ENCODE measurements at places on chromosomes 13 and 19.

DNA sequence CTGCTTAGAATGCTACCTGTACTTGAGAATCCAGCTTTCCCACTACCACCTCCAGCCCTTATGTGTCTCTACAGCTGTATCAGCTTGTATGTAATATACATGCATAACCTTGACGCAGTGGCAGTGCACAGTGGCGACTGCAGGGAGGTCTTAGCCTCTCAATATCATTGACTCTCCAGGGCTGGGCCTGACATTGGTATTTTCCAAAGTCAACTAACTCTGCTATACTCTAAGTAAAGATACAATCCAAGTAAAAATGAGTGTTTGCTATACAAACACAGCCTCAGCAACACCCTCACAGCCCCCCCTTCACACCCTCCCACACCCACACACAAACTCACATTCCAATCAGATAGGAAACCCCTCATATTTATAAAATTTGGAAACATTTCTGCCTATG, 6.7 kb upstream of the UBL3 start:
- no peak for DNase-seq

DNA sequence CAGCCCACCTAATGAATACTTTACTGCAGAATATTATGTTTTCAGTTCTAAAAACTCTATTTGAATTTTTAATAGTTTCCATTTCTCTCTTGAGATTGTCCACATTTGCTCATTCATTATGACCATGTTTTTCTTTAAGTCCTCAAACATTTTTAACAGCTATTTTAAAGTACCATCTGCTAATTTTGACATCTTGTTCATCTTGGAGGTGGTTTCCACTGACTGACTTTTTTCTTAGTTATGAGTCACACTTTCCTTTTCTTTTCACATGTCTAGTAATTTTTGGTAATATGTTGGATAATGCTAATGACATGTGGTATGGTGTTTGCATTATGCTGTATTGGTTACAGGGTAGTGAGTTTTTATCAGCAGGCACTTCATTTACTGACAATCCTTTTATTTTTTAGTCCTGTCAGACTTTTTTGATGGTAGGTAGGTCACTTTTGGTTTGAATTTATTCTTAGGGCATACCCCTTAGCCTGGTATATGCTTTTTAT, 15.4 kb upstream of the ESD start:
- no peak for DNase-seq

- no peak for DNase-seq
Measured at GRCh38 chr19:31804668-31805067, 455.4 kb upstream of the TSHZ3 start.

DNA sequence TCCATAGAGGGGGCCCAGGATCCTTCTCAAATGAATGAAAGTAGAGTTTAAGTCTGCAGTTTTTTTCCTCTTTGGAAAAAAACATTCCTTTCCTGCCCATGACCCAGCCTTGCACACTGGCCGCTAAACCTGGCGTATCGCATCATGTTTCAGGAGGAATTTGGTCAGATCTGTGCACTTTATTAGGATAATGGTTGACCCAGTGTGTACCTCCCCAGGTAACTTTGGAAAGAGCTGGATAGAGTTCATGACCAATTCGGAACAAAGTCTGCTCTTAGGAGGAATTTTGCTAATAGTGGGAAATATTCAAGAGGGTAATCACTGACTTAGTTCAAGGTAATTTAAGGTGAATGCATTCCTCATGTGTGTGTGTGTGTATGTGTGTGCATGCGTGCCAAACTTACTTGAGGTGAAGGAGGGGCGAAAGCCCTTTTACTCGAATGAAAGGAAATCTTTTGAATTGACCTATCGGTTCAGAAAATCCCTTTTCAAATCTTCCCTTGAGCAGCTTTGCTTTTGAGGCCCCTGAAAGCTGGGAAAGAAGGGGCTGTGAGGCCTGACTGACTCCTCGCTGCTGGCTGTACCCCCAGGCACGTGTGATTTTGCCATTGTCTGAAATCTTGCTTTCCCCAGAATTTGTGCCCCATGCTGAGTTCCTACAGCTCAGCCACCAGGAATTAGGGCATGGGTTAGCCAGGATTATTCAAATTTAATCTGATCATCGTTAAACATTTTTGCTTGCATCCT, 46.3 kb downstream of the SIPA1L3 start:
- peak; percentile 62 for DNase-seq

DNA sequence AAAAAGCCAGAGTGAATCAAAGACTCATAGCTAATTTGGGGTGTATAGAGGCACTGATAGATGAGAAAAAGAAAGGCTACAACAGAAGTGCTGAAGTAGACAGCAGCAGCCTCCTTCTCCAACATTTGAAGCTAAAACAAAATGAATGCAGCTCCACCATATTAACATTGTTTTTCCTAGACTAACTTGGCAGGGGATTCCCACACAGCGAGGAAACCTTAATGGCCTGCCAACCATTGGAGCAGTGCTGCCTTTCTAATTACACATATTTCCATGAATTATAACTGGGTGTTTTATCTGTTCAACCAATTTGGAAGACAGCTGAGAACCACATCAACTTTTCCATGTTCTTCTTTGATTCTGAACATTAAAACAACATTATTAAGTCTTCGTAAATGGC, 478.6 kb downstream of the LIG4 start:
- DNase-seq = no peak

- DNase-seq = no peak
Measured at GRCh38 chr19:29860492-29860891, 48.7 kb downstream of the CCNE1 start.

DNA sequence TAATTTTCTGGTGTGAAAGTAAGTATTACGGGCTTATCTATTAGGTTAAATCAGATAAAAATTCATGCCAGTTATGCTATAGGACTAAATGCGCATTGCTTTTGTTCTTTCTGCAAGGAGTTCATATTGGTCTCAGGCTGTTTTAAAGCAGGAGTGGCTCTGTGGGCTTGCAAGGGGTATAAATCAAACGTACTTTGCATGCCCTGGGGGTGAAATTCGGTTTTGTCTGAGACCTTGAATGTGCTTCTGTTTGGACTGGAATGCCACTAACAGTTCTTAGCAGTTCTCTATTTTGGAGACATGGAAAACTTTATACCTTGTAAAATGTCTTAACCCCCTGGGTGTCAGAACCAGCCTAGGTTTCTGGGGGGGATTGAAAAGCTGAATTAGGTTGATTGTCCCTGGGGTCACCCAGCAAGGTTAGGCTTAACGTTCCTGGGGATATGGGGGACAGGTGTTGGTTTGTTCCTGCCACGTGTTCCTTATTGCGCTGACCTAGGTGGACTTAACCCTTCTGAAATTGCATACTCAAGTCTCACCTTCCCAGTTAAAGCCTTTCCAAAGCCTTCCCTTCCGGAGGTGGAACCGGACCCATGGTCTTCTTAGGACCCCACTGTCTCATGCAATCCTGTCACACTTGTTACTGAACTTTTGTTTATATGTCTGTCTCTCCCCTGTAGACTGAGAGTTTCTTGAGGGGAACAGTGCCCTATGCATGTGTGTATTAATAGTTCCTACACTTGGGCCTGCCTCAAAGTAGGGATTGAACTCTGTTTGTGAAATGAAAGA, 182.2 kb downstream of the LMO7 start:
- DNase-seq = no peak

GRCh38 chr13:25432691-25433090, 60.9 kb downstream of the ATP8A2 start:
- no peak for DNase-seq

- DNase-seq = no peak
Measured at GRCh38 chr13:83100237-83100636, 782.0 kb downstream of the SLITRK1 start.

GRCh38 chr19:38055010-38055409, 148.0 kb downstream of the SIPA1L3 start:
- DNase-seq = no peak

DNA sequence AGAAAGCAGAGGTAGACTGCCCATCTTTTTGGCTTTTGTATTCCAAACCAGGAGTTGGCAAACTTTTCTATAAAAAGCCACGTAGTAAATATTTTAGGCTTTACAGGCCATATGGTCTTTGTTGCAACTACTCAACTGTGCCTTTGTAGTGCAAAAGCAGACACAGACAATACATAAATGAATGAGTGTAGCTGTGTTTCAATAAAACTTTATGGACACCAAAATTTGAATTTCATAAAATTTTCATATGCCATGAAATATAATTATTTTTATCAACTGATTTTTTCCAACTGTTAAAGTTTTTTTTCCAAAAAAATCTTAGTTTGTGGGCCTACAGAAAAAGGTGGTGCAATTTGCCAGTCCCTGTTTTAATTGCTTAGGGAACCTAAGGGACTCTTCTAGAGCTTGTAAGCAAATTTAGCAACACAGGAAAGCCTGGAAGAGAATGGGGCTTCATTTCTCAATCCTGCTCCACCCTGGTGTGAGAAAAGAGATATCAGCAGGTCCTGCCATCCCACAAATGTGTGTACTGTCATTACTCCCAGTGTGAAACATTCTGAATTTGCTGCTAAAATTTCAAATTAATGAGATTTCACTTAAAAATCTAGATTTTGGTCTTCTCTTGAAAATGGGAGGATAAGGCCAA, 194.2 kb downstream of the RGCC start:
- DNase-seq = no peak

- DNase-seq = no peak
Measured at GRCh38 chr13:96033220-96034015, 19.8 kb downstream of the UGGT2 start.

GRCh38 chr19:57900311-57900710, 11.5 kb upstream of the ZNF814 start:
- no peak for DNase-seq

DNA sequence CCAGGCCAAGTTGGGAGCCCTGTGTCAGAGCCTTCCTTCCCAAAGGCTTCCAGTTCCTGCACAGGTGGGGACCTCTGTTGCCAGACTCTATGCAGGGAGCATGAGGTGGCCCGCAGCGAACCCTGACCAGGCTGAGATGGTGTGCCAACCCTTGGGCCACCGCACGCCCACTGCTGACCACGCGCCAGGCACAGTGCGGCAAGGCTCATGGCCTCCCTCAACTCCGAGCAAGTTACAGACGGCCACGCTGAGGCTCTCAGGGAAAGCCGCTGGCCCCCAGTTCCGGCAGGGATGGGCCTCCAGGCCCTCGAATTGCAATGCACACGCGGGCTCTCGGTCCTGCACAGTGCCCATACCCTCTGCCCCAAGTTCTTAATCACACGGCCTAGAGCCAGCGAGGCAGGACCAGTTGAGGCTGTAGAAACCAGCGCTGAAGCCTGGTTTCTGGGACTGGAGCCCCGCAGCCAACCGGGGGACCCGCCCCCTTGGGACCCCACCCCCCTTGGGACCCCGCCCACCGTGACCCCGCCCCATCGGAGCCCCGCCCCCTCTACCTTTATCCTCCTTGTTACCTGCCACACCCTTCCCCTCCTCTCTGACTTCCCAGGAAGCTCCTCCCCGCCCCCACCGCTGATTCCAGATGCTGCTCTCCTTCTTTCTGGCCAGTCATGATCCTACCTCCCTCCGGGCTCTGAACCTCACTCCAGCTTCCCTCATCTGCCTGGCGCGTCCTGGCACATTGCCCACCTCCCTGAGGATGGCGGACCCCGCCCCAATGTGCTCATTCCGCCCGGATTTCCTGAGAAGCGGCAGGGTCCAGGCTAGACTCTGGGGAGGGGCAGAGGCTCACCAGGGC, 6.0 kb downstream of the PEX11G start:
- DNase-seq = no peak

- DNase-seq = no peak
Measured at GRCh38 chr19:2511991-2512390, 36.1 kb downstream of the GADD45B start.

DNA sequence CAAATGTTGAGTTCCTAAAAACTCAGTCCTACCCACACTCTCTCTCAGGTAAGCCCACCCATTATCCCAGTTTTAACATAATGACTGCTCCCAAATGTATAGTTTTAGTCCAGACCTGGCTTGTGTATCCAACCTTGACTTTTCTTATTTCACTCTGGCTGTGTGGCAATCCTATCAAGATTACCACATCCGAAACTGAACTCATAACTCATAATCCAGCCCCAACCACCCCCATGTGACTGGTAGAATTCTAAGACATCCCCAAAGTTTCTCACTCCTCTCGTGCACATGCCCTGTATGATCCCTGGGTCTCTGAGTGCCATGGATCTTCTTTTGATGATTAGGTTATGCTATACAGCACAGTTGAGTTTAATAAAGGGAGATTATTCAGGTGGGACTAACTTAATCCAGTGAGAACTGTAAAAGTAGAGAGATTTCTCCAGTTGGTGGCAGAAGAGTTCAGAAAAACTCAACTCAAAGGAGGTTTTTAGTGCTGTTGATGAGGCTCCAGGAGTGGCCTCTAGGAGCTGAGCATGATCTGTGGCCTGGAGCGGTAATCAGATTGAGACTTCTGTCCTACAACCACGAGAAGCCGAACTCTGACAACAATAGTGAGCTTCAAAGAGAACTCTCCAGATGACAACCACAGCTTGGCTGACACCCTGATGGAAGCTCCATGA, 413.4 kb downstream of the ZNF536 start:
- no peak for DNase-seq

DNA sequence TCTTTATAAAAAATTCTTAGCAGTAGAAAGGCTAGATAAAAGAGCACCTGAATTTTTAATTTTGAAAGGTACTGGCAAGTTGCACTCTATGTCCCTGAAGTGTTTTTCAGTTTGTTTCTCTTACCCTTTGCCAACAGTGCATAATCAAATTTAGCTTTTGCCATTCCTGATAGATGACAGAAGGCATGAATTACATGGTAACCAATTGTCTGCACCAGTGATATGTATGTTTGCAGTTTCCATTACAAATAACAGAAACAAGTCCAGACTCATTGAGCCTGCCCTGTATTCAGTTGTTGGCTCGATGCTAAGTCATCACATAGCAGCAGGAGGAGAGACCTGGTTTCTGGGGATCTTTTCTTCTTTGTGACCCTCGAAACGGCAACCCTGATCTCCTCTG, 309.8 kb downstream of the DNAJC15 start:
- DNase-seq = no peak

- DNase-seq = no peak
Measured at GRCh38 chr19:40632311-40633036, 31.3 kb downstream of the LTBP4 start.
